ENCODE measurements at places on chromosomes 6 and 20.
A peak's percentile ranks its signal among the peaks of the same experiment; 100 is the strongest.

DNA sequence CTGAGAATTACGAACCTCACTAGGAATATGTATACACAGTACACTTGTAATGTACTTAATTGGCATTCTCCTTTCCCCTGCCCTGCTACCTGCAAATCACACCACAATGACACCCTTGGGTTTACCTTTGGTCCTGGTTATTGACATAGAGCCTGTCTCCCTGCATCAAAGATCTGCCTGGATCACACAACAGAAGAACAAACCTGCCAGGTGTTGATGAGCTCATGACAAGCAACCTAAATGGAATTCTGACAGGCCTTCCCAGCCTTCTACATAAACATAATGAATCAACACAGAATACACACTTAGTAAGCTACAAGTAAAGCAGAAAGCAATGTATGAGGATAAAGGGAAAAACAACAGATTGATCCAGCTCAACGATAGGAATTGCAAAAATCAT, 95.6 kb downstream of the HDGFL1 start:
- no peak for DNase-seq

DNA sequence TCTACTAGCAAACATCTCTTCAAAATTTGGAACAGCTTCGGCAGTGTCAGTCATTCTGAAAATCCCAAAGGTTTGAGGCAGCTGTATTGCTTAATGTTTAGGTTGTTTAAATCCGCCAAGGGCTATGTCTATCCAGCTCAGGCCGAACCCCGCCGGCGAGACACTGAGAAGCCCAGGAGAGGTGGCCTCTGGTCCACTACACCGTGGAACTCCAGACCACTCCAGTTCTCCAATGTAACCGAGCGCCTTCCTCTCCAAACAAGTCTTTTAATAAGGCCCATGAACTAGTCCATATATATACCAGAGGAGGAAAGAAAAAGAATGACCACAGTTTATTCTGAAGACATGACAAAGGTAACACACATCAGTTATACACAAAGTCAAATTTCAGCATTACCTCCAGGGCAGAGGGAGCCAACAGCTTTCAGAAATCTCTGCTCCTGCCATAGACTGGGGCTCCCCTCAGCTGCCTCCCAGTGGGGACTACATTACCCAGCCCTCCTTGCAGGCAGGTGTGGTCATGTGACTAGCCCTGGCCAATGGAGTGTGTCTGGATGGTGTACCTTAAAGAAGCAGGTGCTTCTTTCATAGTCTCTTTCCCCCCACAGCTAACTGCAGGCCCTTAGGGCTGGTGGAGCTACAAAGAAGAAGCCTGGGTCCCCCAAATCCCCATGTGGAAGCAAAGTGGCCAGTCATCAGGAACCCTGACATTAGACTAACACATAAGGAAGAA, at the start of gene RAMACL:
Gene RAMACL (minus strand): TSS at position 255 of the 733 bp plus-strand sequence. CDS start 201 bp downstream, at position 54.
- peak; percentile 61 for DNase-seq

- DNase-seq, result no peak
These were observed 40.1 kb downstream of the TRAF3IP2 start for GRCh38 chr6:111565326-111566221.

GRCh38 chr6:136782021-136782770, 10.1 kb downstream of the MAP3K5 start:
- peak; percentile 69 for DNase-seq

GRCh38 chr6:110741517-110741916, 73.8 kb downstream of the CDK19 start:
- no peak for DNase-seq
